ENCODE measurements at places on chromosomes 16 and 17.
A peak's percentile ranks its signal among the peaks of the same experiment; 100 is the strongest.

GRCh38 chr17:61029181-61029580 is 351.5 kb downstream of the BCAS3 start:
- no peak for DNase-seq

DNA sequence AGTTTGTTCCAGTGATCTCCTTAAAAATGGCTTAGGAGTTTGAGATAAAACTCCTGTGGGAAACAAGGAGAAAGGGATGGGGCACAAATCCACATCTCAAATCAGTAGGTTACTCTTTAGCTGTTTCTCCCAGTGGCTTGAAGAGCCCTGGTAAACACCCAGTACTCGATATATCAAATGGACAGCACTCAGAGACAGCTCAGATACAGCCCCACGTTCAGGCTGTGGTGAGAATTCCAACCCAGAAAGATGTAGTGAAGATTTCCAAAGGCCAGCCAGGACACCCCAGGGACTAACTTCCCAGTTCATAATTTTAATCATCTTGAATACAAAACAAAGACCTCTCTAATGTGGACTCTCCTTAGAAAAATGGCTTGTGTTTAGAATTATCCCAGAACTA is 6.4 kb upstream of the VEZF1 start:
- DNase-seq: no peak

DNA sequence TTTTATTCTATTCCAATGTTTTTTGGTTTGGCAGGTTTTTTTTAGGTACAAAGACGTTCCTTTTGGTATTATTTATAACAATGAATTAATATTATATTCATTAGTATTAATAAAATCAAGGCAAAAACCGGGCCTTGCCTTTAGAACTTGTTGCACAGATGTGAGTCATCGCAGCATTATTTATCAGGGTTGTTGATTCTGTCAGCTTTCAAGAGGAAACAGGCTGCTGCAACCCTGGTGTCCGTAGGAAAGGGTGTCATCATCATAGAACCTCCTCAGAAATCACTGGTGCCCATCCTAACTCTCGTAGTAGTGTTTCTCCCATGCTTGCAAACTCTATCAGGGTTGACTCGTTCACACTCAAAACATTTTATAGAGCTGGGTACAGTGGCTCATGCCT is 10.2 kb upstream of the LRRC37B start:
- DNase-seq: no peak

GRCh38 chr17:65143889-65144604 is 6.9 kb downstream of the RGS9 start:
- no peak for DNase-seq

- DNase-seq: no peak
These were observed 77.1 kb upstream of the RPL38 start for GRCh38 chr17:74126179-74126900.

DNA sequence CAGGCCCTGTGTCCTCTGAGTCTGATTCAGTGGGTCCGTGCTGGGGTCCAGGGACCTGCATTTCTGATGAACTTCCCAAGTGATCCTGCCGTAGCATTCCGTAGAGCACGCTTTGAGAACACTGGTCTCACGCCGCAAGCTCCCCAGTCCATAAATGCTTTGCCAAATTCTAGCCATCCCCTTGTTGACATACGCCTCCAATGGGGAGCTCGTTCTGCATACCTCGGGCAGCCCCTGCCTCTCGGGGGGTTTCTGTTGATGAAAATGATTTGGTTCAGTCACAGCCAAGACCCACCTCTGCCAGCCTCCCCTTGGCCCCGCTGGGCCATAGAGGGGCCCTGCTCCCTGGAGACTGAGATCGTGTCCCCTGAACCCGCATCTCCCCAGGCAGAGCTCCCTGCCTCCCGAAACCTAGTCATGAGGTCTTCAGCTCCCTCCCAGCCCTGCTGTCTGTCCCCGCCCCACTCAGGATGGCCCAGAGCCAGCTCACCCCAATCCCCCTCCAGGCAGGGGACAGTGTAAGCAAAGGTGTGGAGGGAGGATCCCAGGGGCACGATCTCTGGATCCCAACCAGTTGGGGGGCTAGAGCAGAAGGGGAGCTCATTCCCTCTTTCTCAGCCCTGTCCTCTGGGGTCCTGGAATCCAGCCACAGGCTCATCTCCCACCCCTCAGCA is 16.2 kb upstream of the SPNS2 start:
- DNase-seq: no peak

DNA sequence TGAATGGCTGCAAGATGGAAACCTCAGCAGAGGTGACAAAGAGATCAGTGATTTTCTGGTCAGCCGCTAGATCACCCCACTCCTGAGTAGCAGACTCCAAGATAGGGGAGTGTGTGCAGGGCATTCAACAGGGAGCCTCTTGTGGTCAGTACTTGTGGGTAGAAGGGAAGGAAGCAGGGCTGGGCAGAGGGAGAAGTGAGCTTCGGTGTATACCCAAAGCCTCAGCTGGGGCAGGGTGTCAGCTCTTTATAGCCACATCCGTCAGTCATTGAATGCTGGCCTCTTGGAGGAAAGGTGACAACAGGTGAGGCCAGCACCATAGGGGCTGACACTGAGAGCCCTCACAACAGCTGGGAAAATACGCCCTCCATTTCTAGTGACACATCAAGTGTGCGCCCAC is 2.2 kb upstream of the SLC12A3 start:
- no peak for DNase-seq

DNA sequence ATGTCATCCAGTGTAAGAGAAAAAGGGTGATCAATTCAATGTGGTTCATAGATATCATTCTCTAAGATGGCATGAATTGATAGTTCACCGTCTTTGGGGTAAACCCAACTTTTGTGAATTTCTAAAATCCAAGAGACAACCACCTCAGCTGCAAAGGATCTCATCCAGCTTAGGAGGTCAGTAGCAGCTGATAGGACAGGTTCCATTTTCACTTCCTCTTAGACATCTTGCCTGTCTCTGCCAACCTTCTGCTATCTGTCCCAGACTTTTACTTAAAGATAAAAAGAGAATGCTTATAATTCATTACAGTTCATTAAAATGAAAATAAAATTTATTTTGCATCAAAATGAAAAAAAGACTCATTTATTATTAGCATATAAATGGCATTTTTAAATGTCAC is 468.2 kb downstream of the XYLT1 start:
- DNase-seq: no peak

DNA sequence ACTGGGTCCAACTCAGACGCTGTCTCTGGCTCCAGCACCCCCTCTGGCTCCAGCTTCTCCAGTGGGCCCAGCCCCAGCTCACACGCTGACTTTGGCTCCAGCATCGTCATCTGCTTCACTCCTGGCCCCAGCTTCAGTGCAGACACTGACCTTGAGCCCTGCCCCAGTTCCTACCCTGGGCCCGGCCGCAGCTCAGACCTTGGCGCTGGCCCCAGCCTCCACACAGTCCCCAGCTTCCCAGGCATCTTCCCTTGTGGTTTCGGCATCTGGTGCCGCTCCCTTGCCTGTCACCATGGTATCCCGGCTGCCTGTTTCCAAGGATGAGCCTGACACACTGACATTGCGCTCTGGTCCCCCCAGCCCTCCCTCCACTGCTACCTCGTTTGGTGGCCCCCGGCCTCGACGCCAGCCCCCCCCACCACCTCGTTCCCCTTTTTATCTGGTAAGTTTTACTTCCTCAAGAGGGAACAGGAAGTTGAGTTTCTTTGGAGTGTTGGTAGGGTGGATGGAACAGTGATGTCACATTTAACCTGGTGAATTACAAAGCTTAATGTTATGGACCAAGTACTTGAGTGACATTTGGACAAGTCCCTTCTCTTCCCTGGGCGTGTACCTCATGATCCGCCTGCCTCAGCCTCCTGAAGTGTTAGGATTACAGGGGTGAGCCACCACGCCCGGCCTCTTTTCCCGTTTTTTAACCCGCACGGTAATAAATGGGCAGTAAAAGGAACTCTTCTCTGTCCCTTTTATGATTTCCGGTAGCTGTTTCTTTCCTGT is 23.4 kb upstream of the PHKG2 start:
- peak; percentile 68 for DNase-seq

DNA sequence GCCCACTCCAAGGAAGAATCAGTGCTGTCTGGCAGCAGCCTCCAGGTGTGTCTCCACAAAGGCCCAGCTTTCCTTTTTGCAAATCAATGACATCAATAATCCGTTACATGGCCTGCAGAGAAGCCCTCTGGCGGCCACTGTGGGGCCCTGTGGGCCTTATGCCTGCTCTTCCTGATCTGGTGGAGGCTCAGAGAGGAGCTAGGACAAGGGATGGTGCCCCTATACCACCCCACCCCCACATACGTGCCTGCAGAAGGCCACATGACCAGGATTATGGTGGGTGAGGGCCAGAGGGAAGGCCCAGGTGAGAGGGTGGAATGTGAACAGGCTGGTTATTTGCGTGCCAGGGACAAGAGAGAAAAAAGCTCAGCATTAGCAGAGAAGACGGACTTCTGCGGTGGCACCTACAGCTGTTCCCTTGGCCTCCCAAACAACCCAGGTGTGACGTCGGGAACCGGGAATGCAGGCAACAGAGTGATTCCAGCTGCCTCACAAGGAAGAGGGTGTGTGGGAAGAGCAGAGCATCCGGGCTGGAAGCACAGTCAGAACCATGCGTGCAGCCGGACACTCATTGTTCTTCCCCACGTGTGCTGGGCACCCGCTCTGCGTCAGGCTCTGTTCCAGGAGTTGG is 22.5 kb downstream of the EIF4A3 start:
- DNase-seq: no peak

DNA sequence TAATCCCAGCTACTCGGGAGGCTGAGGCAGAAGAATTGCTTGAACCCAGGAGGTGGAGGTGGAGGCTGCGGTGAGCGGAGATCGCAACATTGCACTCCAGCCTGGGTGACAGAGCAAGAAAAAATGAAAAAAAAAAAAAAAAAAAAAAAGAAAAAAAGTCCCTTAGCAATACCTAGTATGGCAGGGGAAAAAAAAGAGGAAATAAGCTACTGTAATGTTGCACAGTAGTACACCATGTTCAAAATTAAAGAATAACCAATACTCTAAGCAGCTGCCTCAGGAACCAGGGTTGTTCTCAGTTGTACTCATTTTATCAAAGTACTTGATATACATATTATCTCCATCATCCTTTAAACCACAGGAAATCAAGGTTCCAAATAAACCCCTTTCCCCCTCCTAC is 17.3 kb upstream of the TXNDC11 start:
- no peak for DNase-seq

DNA sequence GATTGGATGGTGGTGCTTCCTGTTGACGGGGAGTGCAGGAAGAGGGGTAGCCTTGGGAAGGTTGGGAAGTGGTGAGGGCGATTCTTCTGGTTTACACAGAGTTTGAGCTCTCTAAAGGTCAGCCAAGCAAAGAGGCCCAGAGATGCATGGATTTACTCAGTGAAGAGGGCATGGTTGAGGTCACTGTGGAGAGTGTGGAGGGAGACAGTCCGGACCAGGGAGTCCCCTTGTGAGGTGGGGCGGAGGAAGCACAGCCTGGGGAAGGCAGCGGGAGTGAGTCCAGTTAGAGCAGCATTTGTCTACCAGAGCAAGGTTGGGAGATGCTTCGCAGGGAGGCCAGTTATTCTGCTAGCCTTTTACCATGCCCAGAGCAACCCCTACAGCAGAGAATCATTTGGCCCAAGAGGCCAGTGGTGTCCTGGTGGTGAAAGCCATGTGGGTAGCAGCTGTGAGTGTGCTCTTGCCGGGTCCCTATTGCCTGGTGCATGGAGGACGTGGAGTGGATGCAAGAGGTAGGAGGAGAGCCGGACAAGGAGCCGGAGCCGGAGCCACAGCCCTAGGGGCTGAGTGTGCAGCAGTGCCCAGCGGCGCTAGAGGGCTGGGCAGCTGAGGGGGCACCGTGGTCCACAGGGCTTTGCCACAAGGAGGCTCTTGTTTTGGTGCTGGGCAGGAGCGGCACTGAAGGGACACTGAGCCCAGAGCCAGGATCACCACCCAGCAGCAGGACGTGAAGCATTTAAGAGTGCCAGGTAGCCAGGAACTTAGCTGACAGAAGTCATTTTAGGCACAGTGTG is 27.7 kb downstream of the PRMT7 start:
- DNase-seq: no peak

- no peak for DNase-seq
These were observed 1165.6 kb upstream of the CDH8 start for GRCh38 chr16:63201851-63202250.

DNA sequence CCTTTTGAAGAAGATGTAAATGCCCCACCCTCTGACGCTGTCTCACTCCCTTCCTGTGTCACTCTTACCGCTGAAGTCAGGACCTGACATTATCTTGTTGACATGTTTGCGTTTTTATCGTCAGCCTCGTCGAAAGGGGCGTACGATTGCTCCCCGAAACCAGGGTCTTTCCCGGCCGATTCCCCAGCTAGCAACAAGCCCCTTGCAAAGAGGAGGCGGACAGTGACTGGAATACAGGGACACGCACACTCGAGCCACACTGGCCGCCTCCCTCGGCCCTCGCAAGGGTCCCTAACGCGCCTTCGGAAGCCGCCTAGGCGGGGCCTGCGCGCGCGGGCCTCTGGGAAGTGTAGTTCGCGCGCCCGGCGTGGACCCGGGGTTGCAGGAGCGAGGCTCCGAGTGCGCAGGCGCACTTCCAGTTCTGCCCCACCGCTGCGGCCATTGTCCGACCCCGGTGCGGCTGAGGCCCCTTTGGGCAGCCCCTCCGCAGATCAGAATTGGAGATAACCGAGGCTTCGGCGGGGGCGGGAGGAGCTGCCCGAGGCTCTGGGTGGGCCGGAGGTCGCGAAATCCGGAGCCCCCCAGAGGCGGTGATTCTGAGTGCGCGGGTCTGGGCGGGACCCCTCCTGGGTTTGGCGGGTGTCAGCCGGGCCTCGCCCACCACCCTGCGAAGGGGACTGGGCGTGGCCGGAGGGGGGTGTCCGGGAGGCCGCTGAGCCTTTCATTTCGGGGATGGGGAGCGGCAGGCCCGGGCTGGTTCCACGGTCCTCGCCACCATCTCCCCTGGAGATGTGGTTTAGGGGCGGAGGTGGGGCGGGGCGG is at the start of gene ZFP90:
ZFP90 (plus strand) TSS at position 412 of the 822 bp plus-strand sequence. CDS start 502 bp downstream, outside the sequence.
- DNase-seq: peak; percentile 82

GRCh38 chr17:45934044-45934979 is 40.0 kb downstream of the MAPT start:
- no peak for DNase-seq

GRCh38 chr17:42167807-42168206 is 13.0 kb upstream of the RAB5C start:
- DNase-seq: no peak

- DNase-seq: no peak
These were observed 173.3 kb downstream of the MRTFB start for GRCh38 chr16:14244196-14245010.

DNA sequence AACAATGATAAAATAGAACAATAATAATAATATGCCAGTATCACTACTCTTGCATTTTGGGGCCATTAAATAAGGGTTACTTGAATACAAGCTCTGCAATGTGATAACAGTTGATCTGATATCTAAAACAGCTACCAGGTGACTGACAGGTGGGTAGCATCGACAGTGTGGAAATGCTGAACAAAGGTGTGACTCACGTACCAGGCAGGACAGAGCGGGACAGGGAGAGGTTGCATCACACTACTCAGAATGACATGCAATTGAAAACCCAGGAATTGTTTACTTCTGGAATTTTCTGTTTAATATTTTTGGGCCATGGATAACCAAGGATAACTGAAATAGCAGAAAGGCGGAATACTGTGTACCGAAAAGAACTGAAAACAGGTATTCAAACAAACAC is 15.8 kb upstream of the ZNF19 start:
- no peak for DNase-seq

- DNase-seq: peak; percentile 25
These were observed 190.7 kb downstream of the AXIN2 start for GRCh38 chr17:65370669-65371131.
